Fibroblast of lung (primary cell): ENCODE measurements at places on chromosomes 16 and 17. TPM values are rescaled to one million over a fixed set of nuclear protein-coding genes. Genes with fewer than 3 reads are reported as not detected.

- H3K4me1 ChIP-seq: peaks cover 5% of the 10 kb centered on the region
- H3K36me3 ChIP-seq: no peaks in the 10 kb centered on the region
- H3K27me3 ChIP-seq: no peaks in the 10 kb centered on the region
- DNase-seq: peak; percentile 20
- H3K4me3 ChIP-seq: no peak overlapping the region
Measured at GRCh38 chr16:81473066-81473488, 28.5 kb downstream of the CMIP start.

The SPNS2 gene
- under 0.01 and 0.17 TPM in 2 replicates for total RNA-seq

GRCh38 chr16:23914946-23915530 lies 79.3 kb downstream of the PRKCB start:
- no peak overlapping the region for H3K4me3 ChIP-seq
- DNase-seq: no peak
- no peak overlapping the region for H3K27ac ChIP-seq
- no peaks in the 10 kb centered on the region for H3K27me3 ChIP-seq
- H3K4me1 ChIP-seq: no peaks in the 10 kb centered on the region

The KCNJ2 gene
- 36.0 and 48.1 TPM in 2 replicates for total RNA-seq

- H3K27ac ChIP-seq: no peak overlapping the region
- no peak overlapping the region for H3K4me3 ChIP-seq
- no peaks in the 10 kb centered on the region for H3K4me1 ChIP-seq
- H3K36me3 ChIP-seq: no peaks in the 10 kb centered on the region
- DNase-seq: no peak
Measured at GRCh38 chr17:28959471-28959871, 8.2 kb upstream of the PHF12 start.

The CIBAR2 gene
- not detected in 2 replicates for total RNA-seq

DNA sequence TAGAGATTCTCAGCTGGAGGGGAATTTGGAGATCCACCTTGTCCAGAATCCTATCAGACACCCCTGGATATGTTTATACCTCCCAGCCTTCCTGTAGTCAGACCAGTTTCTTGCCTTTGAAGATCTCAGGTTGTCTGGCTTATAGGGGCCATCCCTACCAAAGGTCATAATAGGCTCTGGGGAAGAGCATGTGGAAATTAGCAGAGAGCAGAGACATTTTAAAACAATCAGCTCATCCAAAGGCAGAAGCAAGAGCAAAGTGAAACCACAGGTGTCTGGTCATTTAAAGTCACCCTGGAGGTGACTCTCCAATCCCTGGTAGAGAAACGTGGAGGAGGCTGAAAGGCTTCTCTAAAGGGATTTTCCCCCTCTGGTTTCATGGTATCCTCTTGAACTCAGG lies 299.3 kb upstream of the EEF2KMT start:
- no peaks in the 10 kb centered on the region for H3K27me3 ChIP-seq
- no peak overlapping the region for H3K4me3 ChIP-seq
- no peak overlapping the region for H3K27ac ChIP-seq
- H3K36me3 ChIP-seq: no peaks in the 10 kb centered on the region
- no peak for DNase-seq

- H3K4me3 ChIP-seq: no peak overlapping the region
- no peak overlapping the region for H3K27ac ChIP-seq
- no peaks in the 10 kb centered on the region for H3K36me3 ChIP-seq
- DNase-seq: no peak
- no peaks in the 10 kb centered on the region for H3K27me3 ChIP-seq
Measured at GRCh38 chr17:79997011-79997660, 38.5 kb downstream of the TBC1D16 start.

The PPL gene
- total RNA-seq: 43.7 and 50.5 TPM in 2 replicates

DNA sequence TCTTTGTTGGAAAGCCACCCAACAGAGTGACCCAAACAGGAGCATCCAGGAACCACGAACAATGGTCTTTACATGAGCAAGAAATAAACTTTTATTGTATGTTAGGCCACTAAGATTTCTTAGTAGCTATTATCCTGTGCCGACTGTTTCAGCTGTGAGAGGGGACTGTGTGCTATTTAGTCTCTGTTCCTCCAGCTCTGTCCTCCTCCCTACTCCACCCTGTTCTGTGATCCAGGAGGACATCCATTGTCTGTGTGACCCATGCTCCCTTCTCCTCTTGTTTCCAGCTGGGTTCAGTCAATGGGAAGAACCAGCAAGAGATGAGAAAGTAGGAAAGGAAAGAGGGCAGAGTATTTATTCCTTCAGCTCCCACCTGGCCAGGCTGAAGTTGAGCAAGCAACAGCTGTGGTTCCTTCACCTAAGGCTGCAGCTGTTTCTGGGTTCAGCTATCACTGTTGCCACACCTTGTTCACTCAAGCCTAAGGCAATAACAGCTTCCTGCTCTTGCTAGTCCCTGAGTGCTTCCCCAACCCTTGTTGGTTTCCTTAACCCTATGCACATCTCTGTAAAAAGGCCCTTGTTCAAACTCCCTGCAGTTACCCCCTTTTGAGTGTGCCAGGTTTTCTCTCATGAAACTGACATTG lies 14.9 kb upstream of the B4GALNT2 start:
- H3K27me3 ChIP-seq: peaks cover 38% of the 10 kb centered on the region
- no peak overlapping the region for H3K4me3 ChIP-seq
- H3K36me3 ChIP-seq: no peaks in the 10 kb centered on the region
- no peak overlapping the region for H3K27ac ChIP-seq
- no peaks in the 10 kb centered on the region for H3K4me1 ChIP-seq

GRCh38 chr16:81276323-81276722 lies 37.8 kb downstream of the BCO1 start:
- no peak overlapping the region for H3K4me3 ChIP-seq
- no peaks in the 10 kb centered on the region for H3K27me3 ChIP-seq
- H3K27ac ChIP-seq: no peak overlapping the region
- DNase-seq: no peak
- H3K36me3 ChIP-seq: no peaks in the 10 kb centered on the region
- H3K4me1 ChIP-seq: no peaks in the 10 kb centered on the region

The HOXB4 gene
- total RNA-seq: 6.2 and 8.9 TPM in 2 replicates

GRCh38 chr17:80415626-80416137 lies 715 bp downstream of the ENDOV start:
- H3K4me3 ChIP-seq: peak overlapping the region; percentile 87
- peaks cover 7% of the 10 kb centered on the region for H3K4me1 ChIP-seq
- H3K36me3 ChIP-seq: peaks cover 11% of the 10 kb centered on the region
- no peaks in the 10 kb centered on the region for H3K27me3 ChIP-seq
- DNase-seq: no peak
- H3K27ac ChIP-seq: peak overlapping the region; percentile 100

DNA sequence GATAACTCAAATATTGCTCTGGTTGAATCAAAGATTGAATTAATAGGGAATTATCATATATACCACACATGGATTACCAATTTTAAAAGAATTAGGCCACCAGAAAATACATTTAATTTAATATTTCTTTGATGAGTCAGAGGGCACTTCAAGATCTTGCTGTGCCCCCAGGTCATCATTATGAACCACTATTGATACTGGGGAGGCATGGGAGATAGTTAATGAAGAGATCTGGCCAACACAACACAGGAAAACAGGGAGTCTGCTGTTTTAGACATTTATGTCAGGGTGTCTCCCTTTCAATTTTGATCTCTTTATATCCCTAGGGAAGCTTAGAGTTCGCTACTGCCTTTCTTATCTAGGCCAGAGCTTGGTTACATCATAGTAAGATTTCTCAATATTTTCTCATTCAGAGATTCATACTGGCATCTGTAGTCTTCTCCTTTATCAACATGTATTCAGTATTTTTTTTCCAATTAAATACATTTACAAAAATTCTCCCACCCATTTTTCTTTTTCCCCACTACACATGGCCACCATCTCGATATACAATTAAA lies 158.3 kb upstream of the ZFHX3 start:
- H3K36me3 ChIP-seq: no peaks in the 10 kb centered on the region
- no peak for DNase-seq
- peaks cover 8% of the 10 kb centered on the region for H3K4me1 ChIP-seq
- H3K27ac ChIP-seq: no peak overlapping the region
- no peaks in the 10 kb centered on the region for H3K27me3 ChIP-seq

DNA sequence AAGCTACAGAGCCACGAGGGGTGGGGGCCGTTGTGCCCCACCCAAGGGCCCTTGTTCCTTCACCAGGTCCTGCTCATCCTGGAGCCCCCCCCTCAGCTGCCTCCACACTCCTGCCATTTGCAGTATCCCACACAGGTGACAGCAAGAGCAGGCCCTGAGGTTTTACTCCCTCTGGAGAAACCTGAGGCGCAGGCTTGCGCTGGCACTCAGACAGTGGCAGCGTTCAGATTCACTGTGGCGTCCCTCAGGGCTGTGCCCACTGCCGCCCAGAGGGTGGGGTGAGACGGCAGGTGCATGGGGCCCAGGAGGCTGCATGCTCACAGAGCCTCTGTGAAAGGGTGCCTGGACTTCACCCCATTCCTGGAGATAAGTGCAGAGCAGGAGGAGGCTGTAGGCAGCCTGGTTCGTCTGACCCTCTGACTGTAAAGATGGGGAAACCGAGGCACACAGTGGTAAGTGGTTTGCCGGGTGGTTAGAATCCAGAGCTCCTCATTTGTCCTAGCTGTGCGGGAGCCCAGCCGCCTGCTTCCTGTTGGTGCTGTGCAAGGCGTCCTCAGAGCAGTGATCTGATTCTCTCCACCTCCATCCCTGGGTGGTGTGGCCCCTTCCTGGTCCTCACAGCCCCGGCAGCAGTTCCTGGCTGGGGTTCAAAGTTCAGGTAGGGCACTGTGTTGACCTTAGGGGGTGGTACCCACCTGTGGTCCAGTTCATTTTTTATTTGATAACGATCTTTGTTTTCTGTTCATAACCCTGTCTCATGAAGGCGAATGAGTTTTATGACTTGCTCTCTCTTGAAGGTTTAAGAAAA lies 1.6 kb downstream of the SPIRE2 start:
- no peak overlapping the region for H3K27ac ChIP-seq
- no peaks in the 10 kb centered on the region for H3K36me3 ChIP-seq
- no peak for DNase-seq
- H3K27me3 ChIP-seq: no peaks in the 10 kb centered on the region

The KCTD19 gene
- total RNA-seq: under 0.01 and 0.17 TPM in 2 replicates

DNA sequence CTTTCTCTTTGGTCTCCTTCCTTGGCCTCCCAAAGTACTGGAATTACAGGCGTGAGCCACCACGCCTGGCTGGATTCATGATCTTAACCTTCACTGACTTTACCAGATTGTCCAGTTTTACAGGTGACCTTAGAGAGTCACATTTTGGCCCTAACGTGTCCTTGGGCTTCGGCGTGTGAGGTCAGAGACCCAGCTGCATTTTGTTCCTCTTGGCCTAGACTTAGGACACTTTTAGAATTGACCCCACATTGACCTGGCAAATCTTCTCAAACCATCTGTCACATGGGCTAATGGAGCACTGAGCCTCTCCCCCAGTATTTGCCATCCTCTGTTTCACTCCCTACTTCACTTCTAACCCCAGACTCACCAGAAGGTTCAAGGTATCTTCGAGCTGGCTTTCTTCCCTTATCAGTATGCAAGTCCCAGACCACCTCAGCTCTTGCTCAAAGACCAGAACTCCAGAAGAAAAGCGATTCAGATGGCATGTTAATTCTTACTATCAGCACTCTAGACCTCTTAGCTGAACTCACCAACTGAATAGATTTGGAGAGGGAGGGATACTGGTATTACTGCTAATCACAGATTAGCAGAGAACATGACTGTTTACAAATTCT lies 1.7 kb upstream of the CYTH1 start:
- no peak overlapping the region for H3K27ac ChIP-seq
- H3K4me3 ChIP-seq: no peak overlapping the region
- H3K36me3 ChIP-seq: no peaks in the 10 kb centered on the region
- no peaks in the 10 kb centered on the region for H3K4me1 ChIP-seq
- no peaks in the 10 kb centered on the region for H3K27me3 ChIP-seq
- DNase-seq: no peak

DNA sequence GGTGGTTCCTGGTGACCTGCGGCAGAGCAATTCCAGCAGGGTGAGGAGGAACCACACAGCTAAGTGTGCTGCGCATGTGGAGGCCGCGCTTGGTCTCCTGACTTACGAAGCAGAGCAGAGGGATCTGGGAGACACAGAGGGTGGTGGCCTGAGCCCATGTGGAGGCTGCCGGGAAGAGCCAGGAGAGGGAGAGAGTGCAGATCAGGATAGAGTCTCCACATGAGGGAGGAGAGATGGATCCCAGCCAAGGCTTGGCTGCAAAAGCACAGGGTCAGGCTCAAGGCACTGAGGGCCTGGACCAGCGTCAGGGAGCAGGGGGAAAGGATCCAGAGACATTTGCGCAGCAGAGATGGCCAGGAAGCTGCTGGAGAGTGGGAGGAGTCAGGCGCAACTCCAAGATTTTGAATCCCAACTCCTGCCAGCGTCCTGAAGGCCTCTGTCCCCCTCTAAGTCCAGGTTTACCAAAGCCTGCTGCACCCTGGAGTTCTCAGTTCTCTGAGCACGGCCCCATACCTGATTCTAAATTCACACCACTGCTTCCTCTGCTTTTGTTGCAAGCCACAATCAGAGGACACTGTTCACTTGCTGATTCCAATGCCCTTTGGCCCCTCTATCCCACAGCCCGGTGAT lies 11.3 kb upstream of the MLLT6 start:
- no peaks in the 10 kb centered on the region for H3K36me3 ChIP-seq
- peaks cover 8% of the 10 kb centered on the region for H3K4me1 ChIP-seq
- no peaks in the 10 kb centered on the region for H3K27me3 ChIP-seq
- DNase-seq: peak; percentile 85

GRCh38 chr16:55236655-55237054 lies 87.3 kb upstream of the IRX6 start:
- no peaks in the 10 kb centered on the region for H3K36me3 ChIP-seq
- no peak for DNase-seq
- no peaks in the 10 kb centered on the region for H3K27me3 ChIP-seq
- H3K4me3 ChIP-seq: no peak overlapping the region
- no peak overlapping the region for H3K27ac ChIP-seq

The ABCC11 gene
- total RNA-seq: under 0.01 and 0.17 TPM in 2 replicates

The EVPLL gene
- total RNA-seq: not detected in 2 replicates

The ABCA8 gene
- 42.6 and 47.2 TPM in 2 replicates for total RNA-seq

The MT1E gene
- total RNA-seq: 251 and 390 TPM in 2 replicates

DNA sequence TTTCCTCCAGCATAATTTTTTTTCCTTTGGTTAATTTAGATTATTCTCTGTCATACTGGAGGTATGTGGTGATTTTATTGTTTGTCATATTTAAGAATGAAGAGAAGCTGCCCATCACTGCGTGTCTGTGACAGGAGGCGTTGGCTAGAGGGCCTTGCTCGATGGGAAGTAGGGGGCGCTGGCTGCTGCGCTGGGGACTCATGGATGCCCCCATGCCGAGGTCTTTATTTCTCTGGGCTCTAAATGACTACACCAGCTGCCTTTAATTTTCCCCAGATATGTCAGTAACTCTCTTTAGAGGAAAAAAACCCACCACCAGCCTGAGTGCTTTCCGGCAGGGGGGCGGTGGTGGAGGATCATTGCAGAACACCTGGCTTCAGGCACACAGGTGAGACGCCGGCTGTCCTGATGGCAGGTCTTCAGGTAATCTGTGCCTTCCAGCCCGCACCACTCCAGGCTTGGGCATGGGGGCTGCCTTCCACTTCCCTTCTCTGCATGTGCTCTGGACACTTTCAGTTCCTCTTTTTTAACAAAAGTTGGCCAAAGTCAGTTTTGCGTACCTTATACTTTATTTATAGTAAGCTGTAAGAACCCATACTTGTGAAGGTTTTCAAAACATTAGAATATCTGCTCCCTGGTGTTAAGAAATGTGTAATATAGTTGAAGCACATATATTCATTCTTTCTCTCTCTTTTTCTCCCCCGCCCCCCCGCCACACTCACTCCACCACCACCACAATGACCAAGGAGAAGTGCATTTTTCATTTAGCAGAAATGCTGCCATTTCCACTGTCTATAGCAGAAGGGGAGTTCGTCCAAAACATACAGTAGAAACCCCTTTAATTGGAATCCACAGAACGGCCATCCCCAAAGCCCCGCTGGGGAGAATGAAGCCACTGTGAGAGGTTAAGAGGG lies 192.7 kb downstream of the RPTOR start:
- H3K27ac ChIP-seq: no peak overlapping the region
- H3K27me3 ChIP-seq: no peaks in the 10 kb centered on the region
- H3K4me3 ChIP-seq: no peak overlapping the region
- DNase-seq: no peak
- no peaks in the 10 kb centered on the region for H3K4me1 ChIP-seq

The GPRC5B gene
- total RNA-seq: 4.5 and 6.4 TPM in 2 replicates
